ENCODE measurements at places on chromosomes 4 and X. TPM values are rescaled to one million over a fixed set of nuclear protein-coding genes. Genes with fewer than 3 reads are reported as not detected.

The BMP15 gene
- total RNA-seq, result not detected

The IQCM gene
- not detected for total RNA-seq

The TIMM17B gene
- total RNA-seq, result 76.9 TPM

The COX7B gene
- total RNA-seq, result 373 TPM

The NHSL2 gene
- total RNA-seq, result 2.8 TPM

The DDIT4L gene
- 0.16 TPM for total RNA-seq

The NUP62CL gene
- 1.8 TPM for total RNA-seq

The RNF150 gene
- 11.8 TPM for total RNA-seq
